NCI-H82 (cell line): ENCODE measurements at places on chromosomes 4 and X.
A peak's percentile ranks its signal among the peaks of the same experiment; 100 is the strongest.

DNA sequence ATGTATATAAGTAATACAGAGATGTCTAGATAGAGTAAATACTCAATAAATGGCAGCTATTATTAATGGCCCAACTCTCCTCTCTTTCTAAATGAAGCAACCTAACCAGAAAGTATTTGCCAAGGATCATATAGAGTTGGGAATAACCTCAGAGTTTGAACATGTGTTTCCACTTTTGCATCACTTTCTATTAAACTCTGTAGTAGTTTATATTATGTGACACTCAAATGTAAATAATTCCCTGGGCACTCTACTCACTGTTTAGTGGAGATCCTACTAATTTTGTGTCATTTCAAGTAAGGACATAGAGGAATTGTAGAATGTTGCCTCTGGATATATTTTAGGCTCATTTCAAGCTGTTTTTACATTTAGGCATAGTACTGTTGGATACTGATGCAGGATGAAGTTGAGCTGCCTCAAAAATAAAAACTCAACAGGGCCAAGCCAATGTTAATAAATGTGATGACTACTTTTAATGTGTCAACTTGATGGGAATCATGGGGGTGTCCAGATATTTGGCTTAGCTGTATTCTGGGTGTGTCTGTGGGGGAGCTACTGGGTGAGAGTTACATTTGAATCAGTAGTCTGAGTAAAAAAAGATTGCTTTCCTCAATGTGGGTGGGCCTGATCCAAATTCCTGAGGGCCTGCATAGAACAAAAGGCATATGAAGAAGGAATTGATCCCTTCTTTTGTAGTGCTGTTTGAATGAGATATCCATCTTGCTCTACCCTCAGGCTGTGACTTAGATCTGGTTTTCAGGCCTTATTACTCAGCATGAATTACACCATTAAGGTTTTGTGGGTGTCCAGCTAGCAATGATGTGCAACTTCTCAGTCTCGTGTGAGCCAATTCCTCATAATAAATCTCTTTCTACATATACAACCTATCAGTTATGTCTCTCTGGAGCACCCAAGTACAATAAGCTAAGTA lies 1368.2 kb downstream of the STIM2 start:
- DNase-seq, result no peak

GRCh38 chr4:66927937-66928336 lies 617.4 kb downstream of the CENPC start:
- peak; percentile 90 for DNase-seq

GRCh38 chr4:31053451-31053850 lies 333.3 kb downstream of the PCDH7 start:
- no peak for DNase-seq

- DNase-seq, result no peak
These were observed 30.9 kb upstream of the PPA2 start for GRCh38 chr4:105504744-105505143.

DNA sequence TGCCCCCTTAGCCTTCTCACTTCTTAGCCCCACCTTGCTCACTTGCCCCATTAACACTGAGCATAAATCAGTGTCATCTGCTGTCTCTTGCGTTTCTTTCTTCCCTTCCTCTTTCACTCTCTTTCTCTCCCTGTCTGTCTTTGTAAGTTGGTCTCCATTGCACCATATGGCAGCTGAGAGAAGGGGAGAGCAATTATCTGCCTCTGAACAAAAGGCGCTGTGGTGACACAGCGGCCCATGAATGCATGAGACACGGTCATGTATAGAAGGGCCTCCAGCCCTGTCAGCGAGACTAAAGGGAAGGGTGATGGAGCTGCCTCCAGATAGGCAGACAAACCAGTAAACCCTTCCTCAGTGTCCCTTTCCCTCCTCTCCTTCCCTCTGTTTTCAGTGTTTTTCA lies 88.8 kb upstream of the PCDH18 start:
- DNase-seq, result peak; percentile 70

DNA sequence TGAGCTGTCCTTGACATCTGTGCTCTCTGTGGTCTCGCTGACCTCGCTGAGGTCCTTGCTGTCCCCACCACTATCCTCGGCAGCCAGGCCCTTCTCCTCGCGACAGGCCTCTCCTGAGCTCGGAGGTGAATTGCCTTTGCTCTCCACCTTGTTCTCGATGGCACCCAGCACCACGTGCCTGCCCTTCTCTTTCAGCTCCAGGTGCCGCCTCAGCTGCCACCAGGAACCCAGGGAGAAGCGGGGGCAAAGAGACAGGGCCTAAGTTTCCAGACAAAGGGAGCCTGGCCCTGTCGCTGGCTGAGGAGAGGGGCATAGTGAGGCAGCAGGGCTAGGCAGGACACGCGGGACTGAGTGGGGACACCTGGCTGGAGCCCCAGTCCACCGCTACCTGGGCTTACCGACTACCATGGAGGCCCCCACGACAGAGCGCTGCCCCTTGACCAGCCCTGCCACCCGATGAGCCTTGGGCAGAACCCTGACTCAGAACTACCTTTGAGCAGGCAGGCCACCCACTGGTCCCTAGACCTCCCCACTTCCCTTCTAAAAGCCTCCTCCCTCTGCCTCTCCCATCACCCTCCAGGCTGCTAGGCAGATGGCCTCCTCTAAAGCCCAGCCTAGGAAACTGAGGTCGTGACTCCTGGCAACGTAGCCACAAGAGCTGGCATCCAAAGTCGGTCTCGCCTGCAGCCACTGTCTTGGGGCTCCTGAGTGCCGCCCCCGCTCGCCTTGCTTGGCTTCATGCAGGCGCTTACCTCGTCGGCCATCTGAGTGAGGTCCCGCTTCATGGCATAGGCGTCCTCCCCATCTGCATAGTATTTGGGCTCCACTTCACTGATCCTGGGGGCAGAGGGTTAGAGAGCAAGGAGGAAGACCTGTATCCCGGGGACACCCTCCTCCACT lies 4.2 kb upstream of the ARHGAP4 start:
- no peak for DNase-seq

- no peak for DNase-seq
These were observed 525.3 kb upstream of the MAGEB2 start for GRCh38 chrX:29690061-29690460.

DNA sequence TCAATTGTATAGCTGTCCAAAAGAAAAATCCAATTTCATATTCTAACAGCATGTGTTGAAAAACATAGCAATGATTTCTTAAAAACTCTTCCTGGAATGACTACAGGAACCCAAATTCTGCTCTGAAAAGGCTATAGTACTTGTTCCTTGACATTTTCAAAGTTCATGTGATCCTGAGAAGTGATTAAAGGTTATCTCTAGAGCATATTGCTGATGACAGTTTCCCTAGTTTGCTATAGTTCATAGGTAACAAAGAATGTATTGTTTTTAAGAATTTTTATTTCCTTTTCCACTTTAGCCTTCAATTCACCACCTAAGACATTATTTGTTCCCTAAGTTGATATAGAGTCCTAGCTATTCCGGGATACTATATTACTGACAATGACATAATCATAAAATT lies 1614.6 kb downstream of the PCDH7 start:
- no peak for DNase-seq
